CD4-positive, alpha-beta T cell treated with Interleukin-6 at 100 ng/mL for 8 hours (primary cell): ENCODE measurements at places on chromosomes 11 and 22.

DNA sequence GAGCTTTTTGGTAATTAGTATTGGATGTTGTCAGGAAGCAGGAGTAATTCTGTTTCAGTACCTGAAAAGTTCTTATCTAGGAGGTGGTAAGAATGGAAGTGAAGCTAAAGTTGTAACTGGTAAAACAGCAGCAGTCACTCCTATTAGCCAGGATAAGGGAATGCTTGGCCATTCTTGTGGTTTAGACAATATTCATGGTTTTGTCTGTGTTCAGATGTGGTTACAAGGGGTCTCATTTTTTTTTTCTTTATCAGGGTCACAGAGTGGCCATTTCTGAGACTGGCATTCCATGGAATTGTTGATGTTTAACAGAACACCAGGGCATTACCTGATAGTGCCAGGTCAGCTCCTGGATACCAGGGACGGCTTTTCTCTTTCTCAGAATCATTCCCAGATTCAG, 23.8 kb downstream of the TAF1D start:
- DNase-seq = no peak

GRCh38 chr22:23408321-23408720, 171.8 kb downstream of the IGLL1 start:
- no peak for DNase-seq

- no peak for DNase-seq
These were observed 73.1 kb upstream of the ARHGAP32 start for GRCh38 chr11:129265125-129265788.

DNA sequence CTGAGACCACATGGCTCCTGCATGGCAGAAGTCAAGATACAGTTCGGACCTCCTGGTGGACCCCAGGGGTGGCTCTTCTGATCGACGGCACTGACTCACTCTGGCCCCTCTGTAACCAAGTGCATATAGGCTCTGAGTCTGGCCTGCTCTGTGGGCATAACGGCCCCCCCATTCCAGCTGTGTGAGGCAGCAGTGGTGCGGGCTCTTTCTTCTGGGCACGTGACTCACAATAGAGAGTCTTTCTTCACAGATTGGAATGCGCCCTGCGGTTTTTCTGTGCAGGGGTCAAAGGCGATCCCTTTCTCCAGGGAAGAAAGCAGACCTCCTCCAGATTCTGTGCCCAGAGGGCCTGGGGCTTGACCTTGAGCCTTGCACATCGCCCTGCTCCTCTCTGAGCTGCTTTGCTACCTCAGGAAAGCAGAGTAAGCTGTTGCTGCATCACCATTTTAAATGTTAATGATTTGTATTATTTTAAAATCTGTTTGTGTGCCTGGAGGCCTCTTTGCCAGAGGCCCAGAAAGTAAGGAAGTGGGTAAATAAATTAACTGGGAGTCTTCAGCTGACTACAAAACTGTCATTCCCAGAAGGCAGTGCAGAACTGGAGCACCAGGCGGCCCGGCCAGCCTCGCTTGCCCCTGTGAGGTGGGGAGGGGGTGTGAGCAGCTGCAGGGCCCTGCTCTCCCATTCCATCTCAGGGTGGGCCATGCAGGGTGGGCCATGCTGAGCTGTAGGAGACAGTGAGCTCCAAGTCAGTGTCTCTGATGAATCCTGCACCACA, 199.0 kb downstream of the GRIK4 start:
- no peak for DNase-seq

DNA sequence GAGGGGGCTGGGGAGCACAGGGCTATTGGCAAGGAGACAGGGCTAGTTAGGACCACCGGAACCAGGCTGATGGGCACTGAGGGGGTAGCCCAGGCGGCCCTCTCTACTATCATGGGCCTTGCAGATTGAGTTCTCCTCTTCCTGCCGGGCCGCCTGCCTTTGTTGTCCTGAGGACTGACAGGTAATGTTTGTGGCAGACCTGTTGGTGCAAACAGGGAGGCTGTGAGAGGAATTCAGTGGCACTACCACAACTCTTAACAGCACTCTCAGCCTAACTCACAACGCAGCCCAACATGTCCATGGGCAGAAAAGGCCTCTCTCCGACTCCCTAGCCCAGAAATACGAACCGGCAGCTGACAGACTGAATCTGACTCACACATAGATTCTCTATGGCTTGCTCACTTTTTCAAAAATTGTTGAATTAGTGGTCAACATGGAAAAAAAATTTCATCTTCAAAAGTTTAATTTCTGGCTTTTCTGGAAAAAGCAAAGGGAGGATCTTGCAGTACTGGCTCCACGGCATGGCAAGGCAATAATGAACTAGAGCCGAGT, 11.4 kb downstream of the KCNJ5 start:
- DNase-seq = no peak

GRCh38 chr22:41347066-41347859, 34.5 kb upstream of the TEF start:
- no peak for DNase-seq

GRCh38 chr11:14852571-14853177, 39.4 kb downstream of the CYP2R1 start:
- no peak for DNase-seq

DNA sequence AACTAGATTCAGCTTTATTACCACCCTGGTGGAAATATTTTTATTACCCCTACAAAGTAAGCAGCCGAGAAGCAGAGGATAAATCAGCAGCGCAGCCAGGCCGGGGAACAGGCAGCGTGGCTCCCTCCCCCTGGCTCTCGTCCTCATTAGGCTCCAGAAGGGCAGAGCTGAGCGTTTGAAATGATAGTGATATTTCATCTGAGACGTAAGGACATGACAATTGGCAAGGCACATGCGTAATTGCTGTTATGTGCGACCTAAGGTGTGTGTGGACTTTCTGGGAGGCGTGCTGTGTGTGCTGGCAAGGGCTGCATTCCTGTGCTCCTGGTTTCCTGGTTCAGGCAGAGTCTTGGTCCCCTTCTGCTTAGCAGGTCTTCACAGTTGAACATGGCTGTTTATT, 247.8 kb downstream of the TBC1D22A start:
- DNase-seq = no peak

DNA sequence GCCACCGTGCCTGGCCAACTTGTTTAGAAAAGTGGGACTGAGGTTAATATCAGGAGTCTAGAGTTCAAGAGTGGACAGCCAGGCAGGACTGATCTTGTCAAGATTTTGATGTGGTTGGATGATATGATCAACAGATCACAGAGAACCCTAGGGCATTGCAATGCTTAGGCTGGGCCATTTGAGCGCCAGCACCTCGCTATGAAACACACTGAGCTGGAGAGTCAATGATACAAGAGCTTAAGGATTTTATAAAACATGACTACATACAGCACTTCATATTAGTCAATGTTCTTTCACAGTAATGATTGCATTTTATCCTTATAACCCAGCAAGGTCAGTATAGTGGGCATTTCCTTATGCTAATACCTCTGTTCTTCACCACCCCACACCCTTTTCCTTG, 15.4 kb upstream of the PEX26 start:
- DNase-seq = no peak

GRCh38 chr11:22878039-22878438, 17.8 kb upstream of the CCDC179 start:
- DNase-seq = no peak

DNA sequence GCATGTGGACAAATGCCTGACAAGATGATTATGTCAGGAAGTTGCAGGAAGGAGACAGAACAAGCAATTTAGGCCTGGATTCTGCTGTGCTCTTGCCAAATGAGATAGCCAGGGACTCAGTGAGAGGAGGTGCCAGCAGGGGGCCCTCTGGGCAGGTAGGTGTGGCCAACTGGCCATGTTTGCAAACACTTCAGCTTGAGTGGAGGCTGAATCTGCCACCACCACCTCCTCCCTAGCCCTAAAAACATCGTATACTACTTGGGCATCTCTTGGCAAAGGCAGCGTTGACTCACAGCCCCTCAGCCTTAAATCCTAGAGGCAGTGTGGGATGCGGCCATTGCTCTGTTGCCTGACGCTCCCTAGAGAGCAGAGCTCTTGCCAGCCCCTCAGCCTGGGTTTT, 95.1 kb upstream of the PLET1 start:
- no peak for DNase-seq

- no peak for DNase-seq
These were observed 341.0 kb downstream of the ETS1 start for GRCh38 chr11:128246364-128246801.

DNA sequence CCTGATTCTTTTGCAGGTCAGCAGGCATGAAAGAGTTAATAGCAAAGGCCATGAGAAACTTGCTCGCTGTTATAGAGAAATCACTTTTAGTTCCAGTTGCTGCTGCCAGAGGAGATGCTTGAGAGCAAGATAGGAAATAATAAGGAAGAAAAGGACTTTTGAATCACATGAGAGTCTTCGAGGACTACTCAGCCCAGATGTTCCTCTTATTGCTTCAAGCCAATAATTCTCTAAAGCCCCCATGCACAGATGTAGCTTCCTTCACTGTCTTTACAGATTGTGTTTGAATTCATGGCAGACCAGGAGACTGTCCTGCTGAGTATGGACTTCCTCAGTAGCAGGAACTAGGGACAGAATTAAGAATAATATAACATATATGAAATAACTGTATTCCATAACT, 50.1 kb upstream of the OLFML1 start:
- DNase-seq = no peak

- no peak for DNase-seq
These were observed 407.3 kb downstream of the TBC1D22A start for GRCh38 chr22:47169801-47170140.

- no peak for DNase-seq
These were observed 314.7 kb upstream of the SORL1-AS1 start for GRCh38 chr11:121767433-121767832.

- no peak for DNase-seq
These were observed 43.5 kb downstream of the SYTL2 start for GRCh38 chr11:85767246-85767945.

DNA sequence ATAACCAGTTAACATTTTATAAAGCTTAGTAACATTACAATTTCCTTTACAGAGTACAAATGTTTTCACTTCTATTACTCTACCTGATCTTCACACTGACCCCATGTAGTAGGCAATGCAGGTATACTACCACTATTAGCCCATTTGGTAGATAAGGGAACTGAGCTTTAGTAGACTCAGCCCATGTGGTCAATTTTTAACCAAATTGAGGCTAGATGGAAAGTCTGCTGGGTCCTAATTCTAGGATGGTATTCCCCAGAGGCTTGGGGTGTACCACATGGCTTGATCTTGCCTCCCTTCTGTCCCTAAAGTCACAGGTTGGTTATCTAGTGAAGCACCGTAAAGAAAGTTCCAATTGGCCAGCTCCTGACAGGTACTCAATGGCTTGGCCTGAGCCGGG, 48.2 kb downstream of the NRXN2 start:
- DNase-seq = no peak

DNA sequence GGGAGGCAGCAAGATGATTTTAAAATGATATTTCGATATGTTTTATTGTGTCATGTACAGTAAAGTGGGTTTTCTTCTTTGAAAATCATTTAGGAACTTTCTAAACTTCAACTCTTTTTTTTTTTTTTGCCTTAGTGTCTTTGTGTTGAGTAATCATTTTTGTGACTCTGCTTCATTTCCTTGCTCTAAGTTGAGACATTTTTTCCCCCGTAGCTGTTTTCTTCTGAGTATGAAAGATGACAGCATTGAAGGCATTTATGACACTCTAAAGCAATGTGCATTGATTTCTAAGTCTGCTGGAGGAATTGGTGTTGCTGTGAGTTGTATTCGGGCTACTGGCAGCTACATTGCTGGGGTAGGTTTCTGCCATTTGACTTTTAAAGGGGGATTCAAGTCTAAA, 23.5 kb downstream of the RRM1 start:
- no peak for DNase-seq

DNA sequence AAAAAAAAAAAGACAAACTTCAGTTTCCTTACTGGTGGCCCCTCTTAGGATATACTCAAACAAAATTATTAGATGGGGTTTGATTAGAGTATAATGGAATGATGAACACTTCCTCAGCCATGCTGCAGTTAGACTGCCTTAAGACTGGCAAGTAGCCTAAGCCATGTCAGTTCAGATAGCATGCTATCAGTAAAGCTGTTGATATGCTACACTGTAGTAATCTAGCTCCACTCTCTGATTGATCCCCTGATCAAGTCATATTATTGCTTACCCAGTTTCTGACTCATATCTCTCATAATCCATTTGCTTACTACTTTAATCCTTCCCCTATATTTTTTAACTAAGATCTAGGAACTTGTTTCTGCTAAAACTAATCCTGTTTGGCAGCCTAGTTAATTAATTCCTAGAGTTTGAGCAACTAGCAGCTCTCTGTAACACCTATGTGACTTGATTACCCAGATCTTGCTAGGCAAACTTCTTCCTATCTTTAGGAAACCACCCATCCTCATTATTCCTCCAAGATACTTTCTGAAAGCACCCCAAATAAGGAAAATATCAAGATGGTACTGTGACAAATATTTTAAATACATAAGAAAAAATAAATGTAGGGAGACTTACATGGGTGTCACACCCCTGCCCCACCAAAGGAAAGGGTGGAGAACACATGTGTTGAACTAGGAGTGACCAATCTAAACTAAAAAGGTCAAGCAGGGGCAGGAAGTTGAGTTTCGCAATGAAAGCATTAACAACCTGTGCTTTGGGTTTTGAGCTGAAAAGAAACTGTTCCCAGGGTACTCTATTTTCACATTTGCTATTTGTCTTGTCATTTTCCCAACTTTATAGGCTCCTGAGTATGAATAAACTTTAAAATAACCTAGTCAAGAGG, 43.2 kb downstream of the PIK3C2A start:
- DNase-seq = no peak

- DNase-seq = no peak
These were observed 73.0 kb upstream of the TBCEL start for GRCh38 chr11:120950880-120951279.

- DNase-seq = no peak
These were observed 182.6 kb downstream of the ST3GAL4 start for GRCh38 chr11:126538071-126538470.

GRCh38 chr11:2750682-2751522, 51.1 kb upstream of the KCNQ1OT1 start:
- no peak for DNase-seq

GRCh38 chr22:21834869-21835268, 32.6 kb downstream of the MAPK1 start:
- no peak for DNase-seq

- no peak for DNase-seq
These were observed 272 bp downstream of the DIXDC1 start for GRCh38 chr11:111937461-111937769.

- no peak for DNase-seq
These were observed 40.2 kb upstream of the CELSR1 start for GRCh38 chr22:46577368-46578249.

DNA sequence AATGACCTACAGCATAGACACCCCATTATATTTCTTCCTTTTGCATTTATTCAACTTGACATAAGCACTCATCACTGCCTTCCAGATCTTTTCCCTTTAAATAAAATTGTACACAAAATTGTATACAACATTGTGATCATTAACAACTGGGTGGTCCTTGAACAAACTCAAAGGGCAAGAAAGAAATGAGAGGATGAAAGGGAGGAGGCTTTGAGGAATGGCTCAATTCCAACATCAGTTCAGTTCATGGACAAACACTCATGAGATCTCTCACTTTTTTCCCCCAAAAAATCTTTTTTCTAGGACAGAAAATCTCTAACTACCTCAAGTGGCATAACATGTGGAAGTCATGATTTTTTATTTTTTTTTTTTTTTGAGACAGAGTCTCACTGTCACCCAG, 113.7 kb downstream of the PLEKHA7 start:
- no peak for DNase-seq
